ENCODE measurements at places on chromosomes 13 and 19.

DNA sequence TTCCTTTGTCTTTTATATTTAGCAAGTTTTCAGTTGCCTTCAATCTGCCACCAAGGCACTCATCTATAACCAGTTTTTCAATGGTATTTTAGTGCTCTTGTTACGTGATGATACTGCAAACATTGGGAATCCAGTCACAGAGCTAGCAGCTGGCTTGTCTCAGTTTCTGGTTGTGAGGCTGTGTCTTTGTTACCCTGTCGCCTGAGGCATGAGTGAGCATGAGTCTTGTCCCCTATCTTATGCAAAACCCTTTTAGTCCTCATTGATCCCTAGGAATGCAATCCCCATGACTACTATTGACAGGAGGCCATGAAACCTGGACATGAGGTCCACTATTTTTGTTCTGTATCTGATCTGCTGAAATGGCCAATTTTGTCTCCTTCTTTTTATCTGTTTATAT is 391.0 kb downstream of the LMO7 start:
- DNase-seq, result no peak

DNA sequence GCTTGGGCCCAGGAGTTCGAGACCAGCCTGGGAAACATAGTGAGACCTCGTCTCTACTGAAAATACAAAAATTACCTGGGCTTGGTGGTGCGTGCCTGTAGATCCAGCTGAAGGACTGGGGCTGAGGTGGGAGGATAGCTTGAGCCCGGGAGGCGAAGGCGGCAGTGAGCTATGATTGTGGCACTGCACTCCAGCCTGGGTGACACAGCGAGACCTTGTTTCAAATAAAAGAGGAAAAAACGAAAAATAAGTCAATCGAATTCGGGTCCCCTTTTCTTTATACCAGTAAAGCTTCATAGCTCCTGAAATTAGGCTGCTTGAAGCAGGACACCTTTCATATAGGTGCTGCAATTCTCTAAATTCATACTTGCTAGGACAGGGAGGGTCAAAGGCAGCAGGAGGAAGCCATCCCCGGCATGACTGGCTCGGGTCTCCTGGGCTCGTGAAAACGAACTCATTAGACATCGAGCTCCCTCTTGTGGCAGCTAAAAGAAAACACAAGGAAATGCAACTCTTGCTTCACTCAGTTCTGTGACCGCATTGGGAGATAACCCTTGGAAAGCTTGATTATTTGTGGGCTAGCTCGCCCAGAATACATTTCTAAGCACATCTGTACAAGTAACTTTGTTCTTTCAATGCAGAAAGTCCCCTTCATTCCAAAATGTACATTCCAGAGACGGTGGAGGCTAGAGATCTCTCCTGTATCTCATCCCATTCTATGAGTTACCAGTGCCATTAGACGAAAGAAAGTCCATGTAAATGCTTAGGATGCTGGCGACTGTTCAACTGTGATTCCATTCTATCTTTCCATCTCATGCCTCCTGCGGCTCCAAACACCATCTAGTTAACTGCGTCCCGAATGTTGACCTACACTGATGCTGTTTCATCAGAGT is 16.8 kb downstream of the FPR2 start:
- DNase-seq, result peak; percentile 38

GRCh38 chr13:38002606-38003005 is 133.0 kb upstream of the TRPC4 start:
- no peak for DNase-seq

DNA sequence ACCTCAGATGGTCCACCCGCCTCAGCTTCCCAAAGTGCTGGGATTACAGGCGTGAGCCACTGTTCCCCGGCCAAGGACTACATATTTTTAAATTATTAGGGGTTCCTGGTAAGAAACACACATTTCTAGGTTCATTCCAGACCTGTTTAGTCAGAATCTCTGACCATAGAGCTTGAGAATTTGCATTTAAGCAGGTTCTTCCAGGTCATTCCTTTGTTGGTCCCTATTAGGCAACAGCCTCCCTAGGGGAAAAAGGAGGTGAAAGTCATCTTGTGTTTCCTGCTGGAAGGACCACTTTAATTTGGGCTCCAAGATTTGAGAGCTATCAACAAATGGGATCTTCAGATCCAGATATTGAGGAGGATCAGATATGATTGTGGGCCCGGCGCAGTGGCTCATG is 16.3 kb downstream of the S1PR2 start:
- DNase-seq, result no peak

GRCh38 chr19:33294058-33294798 is 8.1 kb downstream of the CEBPA start:
- no peak for DNase-seq

DNA sequence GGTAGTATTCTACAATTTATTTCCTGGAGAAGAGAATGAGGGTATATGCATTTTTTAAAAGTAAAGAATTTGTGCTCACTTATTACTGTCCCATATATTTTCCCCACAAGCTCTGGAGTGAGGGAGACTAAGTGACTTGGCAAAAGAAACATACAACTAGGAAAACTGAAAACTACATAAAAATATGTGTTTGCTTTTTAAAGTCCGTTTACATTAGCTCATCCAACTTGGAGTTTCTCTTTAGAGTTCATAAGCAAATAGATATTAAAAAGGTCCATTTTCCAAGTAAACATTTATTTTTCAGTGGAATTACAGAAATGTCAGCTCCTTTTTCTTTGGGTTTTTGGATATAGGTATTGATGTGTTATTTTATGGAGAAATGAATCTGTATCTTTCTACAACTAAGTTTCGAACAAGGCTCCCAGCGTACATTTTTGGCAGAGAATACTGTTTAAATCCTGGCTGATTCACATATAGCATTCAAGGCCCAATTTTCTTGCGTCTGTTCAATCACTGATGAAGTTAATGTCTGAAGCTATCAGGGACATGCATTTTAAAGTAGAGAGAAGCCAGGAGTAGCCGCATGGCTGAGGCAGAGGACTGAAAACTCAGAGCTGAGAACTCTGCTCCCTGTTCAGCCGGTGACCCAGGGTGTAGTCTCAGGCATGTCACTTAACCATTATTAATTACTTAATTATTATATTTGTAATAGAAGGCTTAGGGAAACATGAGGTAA is 729.4 kb downstream of the EFNB2 start:
- no peak for DNase-seq

DNA sequence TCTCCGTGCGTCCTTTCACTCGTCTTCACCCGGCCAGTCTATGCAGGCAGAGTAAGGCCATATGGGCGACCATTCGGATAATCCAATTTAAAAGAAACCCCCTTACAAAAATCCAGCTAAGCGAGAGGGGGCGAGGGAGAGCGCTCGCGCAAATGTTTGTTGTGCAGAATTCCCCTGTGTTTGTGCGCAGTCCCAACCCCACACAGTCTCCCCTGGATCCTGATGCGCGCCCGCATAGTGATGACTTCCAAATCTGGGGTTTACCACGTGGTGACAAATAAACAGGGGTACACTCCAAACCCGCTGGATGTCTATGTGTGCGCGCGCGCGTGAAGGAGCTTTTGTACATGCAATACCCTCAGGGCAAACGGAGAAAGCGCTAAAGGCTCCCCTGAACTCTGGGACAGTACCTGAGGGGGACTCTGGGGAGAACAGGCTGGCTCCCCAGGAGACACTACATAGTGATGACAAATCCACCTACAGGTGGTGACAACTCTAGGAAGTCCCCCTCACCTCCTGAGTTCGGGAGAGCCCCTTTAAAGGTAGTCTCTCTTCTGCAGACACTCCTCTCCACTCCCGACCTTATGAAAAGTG is 8.5 kb downstream of the SOX21 start:
- no peak for DNase-seq

DNA sequence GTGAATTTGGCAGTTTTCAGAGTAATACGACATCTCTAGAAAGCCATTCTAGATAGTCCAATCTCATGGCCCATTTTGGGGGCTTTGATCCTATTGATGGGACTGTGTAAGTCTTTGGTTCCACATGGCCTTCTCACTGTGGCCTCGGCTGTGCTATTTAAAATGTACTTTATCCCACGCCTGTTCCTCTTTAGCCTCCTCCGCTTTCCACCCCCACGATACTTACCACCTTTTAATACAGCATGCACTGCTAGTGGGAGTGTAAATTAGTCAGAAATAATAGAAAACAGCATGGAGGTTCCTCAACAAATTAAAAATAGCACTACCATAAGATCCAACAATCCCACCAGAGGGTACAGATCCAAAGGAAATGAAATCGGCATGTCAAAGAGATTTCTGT is 28.3 kb upstream of the CEBPG start:
- DNase-seq, result no peak

GRCh38 chr13:42638886-42639285 is 64.9 kb downstream of the TNFSF11 start:
- no peak for DNase-seq

DNA sequence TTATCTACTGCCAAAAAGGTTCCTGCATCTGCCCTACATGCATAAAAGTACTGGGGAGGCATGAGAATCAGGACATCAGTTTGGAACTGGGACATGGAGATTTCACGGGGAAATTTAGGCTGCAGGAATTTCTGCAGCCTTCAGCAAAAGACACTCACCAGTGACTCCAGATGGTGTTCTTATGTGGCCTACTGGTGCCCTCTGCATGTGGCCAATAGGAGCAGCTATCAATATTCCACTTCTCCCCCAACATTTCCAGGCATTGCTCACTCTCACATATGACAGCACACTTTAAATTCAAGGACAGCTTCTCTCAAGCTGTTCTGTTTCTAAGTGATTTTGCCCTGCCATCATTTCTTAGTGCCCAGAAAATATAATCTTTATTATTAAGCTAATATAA is 570.5 kb upstream of the ARGLU1 start:
- no peak for DNase-seq

DNA sequence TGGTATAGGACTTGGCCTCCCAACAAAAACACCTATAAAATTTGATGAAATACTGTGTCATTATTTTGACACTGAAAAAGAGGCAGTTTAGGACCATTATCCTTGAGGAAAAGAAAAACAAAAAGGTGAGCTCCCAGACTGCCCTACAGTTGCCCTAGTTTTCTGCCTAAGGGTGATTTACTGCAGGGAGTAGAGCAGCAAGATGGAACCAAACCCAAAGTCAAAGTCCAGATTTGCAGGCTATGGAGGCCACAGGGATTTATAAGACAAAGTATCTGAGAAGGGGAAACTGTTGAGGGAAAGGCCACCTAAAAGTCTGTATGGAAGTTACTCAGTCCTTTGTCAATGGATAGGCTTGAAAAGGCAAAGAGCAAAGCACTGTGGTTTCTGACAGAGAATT is 112.4 kb upstream of the TRPC4 start:
- no peak for DNase-seq

DNA sequence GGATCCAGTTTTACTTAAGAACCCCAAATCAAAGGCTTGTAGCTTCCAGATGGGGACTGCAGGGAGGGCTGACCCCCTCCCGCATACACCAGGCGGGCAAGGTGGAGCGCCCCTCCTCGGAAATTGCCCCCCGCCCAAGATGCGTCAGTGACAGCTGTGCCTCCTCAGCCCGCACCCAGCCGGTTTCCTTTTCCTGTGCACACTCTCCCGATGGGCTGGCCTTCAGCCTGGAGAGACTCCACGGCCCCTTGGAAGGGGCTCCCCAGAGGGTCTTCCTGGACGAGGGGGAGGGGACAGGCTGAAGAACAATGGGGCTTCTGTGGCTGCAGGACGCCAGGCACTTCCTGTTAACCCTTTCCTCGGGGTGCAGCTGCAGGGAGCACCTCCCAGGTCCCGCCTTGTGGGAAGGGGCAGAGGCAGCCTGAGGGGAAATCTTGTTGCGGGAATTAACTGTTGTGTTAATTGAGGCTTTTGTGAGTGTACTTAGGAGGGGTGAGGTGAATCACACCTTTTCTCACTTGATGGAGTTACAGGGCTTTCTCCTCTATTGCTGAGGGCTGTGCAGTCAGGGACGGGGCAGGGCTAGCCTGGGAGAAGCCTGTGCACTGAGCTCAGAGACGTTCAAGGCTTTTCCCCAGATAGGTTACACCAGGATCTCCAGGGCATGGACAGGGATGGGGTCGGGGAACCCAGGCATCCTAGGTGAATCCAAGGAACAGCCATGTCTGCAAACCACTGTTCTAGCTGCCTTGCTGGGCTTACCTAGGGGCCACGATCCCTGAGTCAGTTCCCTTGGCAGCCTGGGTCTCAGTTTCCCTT is 14.3 kb downstream of the IER2 start:
- peak; percentile 50 for DNase-seq

DNA sequence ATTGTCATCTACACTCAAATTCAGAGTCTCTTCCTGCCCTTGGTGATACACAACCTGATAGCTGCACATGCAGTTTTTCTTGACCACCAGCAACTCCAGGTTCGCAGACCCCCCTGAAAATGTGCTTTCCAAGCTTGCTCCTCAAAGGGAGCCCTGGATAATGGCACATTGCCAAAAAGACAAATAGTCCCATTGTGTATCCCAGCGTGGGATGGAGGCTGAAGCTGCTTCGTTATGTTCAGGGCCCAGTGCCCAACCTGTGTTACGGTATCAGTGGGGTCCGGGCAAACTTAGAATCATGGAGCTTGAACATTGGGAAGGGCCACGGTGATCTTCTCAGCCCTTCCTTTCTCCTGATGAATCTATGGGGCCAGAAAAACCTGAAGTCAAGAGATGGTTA is 173.0 kb downstream of the TEX29 start:
- DNase-seq, result no peak

DNA sequence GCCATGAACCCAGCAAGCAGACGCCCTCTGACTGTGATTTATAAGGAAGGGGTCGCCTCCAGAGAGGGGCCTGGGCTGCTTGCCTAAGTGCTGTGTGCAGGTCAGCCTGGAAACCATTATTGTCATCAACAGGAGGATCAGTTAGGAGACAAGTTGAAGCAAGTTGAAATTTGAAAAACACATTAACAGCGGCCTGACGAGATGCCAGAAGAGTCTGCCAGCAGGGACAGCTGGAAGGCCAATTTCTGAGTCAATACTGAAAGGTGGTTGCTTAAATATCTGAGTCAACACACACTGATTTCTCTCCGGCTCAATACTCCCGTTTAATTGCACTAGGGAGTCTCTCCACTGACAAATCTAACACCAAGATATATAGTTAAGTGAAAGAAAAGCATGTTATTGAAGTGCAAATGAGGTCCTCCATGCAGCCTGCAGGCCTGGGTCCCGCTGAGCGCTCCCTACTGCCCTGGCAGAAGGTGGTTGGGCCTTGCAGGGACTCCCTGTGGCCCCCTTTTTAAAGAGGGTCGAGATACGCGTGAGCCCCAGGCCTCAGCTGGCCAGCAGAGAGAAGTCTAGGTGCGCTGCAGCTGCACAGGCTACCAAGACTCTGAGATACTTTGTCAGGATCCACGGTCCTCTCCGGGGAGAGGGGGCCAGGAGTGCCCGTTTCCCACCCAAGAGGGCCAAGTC is 91.1 kb downstream of the RNASEH2B start:
- DNase-seq, result no peak

DNA sequence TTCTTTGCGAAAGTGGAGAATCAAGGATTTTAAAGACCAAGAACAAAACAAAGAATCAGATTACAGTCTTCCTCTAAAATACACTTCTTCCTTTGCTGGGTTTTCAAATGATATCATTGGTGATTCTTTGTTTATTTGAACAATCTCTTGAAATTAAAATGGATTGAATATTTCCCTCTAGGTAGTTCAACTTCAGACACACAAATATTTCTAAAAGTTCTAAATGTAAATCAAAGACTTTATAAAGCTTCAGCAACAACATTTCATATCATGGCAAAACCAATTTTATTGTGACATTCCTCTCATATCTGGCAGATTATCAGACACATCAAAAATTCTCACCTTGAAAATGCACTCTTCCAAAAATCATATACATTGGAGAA is 13.0 kb downstream of the ZIC2 start:
- DNase-seq, result no peak

- no peak for DNase-seq
Observed at GRCh38 chr13:78610381-78610883, 7.1 kb upstream of the POU4F1 start.

GRCh38 chr13:25731536-25731935 is 320.3 kb downstream of the SHISA2 start:
- DNase-seq, result no peak

- DNase-seq, result no peak
Observed at GRCh38 chr13:43071824-43072223, 48.4 kb downstream of the DNAJC15 start.

Data from activated CD4-positive, alpha-beta T cell treated with anti-CD3 and anti-CD28 coated beads, Interleukin-2, amount 50 U/mL, for 16 hours (primary cell).